ENCODE measurements at places on chromosomes 7 and 10.

- DNase-seq = no peak
Measured at GRCh38 chr10:71973777-71974488, 9.7 kb downstream of the CHST3 start.

DNA sequence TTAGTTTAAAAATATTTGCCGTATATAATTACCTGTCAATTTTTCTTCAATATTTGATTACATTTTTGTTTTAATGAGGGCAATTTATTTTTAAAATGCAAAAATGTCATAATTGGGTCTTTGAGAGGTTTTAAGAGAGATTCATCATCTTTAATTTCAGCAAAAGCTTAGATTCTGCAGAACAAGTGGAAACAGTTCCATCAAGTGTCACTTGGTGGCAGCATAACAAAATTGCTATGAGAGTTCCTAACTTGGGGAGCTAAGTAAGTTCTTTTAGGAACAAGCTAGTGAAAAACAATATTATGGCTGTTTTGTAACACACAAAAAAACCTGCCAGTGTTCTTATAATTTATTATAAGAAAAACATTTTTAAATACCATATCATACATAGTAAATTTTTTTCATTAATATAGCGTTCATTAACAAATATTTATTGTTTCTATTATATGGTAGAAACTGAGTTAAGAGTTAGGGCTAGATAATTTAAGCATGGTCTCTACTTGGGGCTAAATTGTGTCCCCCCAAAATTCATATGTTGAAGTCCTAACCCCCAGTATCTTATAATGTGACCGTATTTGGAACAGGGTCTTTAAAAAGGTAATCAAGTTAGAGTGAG, 155.2 kb downstream of the MAGI2 start:
- DNase-seq = no peak

DNA sequence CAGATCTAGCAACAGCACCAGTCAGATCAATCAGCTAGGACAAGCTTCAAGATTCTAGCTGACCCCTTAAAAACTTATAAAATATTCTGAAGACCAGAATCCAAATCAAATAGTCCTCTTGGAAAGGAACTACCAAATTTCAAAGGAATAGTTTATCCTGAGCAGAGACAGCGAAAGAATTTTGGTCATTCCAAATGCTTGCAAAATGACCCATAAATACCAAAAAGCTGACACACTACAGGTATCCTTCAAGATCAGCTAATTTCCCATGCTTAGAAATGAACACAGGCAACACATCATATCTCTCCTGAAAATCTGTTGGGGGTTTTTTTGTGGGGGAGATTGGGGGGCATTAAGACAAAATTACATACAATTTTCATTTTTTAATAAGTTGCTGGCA, 78.8 kb downstream of the PDSS1 start:
- DNase-seq = no peak

GRCh38 chr10:12091421-12091820, 22.7 kb downstream of the DHTKD1 start:
- no peak for DNase-seq

Measured in cardiac septum (tissue), 1 donor.